ENCODE measurements at places on chromosomes 5 and 9.

DNA sequence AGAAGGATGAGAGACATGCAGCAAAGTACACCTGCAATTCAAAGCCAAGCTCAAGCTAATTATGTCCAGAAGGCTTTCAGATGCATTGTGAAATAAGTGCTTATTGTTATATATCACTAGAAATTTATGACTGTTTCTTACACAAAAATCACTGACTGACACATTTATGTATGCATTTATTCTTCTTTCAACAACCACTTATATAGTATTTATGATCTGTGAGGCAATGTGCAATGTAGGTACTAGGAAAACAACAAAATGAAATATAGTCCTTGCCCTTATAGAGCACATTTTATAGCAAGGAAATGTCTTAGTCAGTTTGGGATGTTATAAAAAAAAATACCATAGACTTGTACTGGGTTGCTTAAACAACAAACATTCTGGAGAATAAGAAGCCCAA is 167.6 kb downstream of the YIPF5 start:
- no peak for DNase-seq

- no peak for DNase-seq
Observed at GRCh38 chr5:76692274-76692540, 23.7 kb upstream of the F2R start.

DNA sequence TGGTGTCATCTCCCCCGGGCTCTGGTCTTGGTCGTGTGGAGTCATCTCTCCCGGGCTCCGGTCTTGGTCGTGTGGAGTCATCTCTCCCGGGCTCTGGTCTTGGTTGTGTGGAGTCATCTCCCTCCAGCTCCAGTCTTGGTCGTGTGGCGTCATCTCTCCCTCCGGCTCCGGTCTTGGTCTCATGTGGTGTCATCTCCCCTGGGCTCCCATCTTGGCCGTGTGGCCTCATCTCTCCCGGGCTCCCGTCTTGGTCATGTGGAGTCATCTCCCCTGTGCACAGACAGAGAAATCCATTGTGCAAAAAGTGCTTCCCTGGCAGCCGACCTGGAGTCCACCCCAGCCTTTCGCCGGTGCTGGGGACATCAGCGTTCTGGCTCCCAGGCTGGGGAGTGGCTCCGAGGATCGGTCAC is 91.1 kb upstream of the CACNA1B start:
- DNase-seq: no peak

DNA sequence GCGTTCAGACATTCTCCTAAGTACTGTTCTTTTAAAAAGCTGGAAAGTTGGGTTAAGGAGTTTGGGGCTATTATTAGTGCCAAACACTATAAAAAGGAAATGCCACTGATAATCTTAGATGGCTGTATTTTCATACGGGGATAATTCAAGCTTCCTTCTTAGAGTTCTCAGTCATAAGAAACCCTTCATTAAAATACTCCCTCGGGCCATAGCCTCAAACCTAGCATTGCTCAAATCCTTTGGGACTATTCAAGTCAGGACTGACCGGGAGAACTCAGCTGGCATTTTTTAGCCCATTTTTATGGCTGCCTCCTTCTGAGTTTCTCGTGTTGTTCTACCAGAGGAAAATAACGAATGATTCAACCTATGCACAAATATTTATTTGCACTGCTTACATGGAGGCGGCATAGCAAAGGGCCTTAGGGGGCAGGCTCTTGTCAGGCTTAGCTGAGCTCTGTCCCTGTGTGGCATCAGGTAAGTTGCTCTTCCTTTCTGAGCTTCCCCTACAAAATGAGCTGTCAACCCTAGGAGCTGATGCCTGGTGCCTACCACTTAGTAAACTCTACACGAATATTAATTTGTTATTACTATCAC is 33.5 kb upstream of the ADAM19 start:
- no peak for DNase-seq

GRCh38 chr5:82408033-82408432 is 129.9 kb upstream of the RPS23 start:
- DNase-seq: no peak

DNA sequence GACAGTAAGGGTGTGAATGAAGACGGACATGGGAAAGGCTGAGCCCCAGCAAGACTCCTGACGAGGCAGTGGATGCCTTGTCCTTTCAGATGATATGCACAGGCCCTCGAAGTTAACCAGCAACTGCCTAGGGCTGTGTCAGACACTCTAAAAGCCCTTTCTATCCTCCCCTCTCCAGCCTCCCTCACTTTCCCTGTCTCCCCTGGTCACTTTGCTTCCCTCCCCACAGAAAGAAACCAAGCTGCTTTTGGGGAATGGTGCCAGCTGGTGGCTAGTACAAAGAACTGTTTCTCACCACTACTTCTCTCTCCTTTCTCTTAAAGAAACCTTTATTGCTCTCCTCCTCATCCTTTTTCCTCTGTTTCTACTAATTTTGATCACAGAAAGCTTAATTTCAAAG is 21.4 kb downstream of the LHFPL2 start:
- DNase-seq: no peak

DNA sequence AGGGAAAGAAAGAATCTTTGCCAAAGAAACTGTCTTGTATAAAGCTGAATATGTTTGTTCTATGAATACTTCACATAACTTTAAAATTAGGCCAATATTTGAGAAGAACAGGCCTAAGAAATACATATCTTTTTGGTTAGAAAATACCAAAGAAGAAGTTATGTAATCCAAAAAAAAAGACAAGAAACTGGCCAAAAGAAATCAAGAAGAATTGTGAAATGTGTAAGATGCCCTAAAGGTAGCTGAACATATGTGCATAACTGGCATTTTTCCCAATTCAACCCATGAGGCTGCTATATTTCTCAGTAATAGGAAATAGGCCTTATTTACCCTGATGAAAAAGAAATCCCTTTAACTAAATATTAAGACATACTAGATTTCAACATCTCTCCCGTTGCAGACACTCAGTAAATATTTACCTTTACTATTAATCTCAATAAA is 290.0 kb downstream of the CETN3 start:
- no peak for DNase-seq

- no peak for DNase-seq
Observed at GRCh38 chr9:37997636-37998374, 71.2 kb downstream of the SHB start.

- DNase-seq: no peak
Observed at GRCh38 chr5:61023131-61023530, 78.1 kb downstream of the NDUFAF2 start.

GRCh38 chr5:92106808-92107207 is 723.7 kb upstream of the ARRDC3 start:
- DNase-seq: no peak

DNA sequence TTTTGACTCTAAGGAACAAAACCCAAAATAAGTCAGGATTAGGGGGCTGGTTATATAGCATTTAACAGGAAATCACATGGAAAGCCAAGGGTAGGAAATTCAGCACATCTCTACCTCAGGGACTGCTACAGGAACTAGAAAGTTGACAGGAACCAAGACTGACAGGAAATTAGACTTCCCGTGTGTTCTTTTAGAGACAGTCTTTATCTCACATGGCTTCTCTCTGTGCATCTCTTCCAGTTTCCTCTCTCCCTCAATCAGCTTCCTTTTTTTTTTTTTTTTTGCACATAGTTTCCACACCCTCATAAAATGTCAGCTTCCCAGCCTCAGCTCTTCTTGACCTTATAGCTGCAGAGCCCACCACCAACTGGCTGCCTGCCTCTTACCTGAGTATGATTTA is 4.8 kb downstream of the RECK start:
- DNase-seq: no peak

- no peak for DNase-seq
Observed at GRCh38 chr9:18887546-18887945, 145.5 kb downstream of the SAXO1 start.

GRCh38 chr5:159576902-159577301 is 246.6 kb upstream of the IL12B start:
- no peak for DNase-seq

- DNase-seq: no peak
Observed at GRCh38 chr9:95771556-95772246, 103.8 kb upstream of the ERCC6L2 start.

DNA sequence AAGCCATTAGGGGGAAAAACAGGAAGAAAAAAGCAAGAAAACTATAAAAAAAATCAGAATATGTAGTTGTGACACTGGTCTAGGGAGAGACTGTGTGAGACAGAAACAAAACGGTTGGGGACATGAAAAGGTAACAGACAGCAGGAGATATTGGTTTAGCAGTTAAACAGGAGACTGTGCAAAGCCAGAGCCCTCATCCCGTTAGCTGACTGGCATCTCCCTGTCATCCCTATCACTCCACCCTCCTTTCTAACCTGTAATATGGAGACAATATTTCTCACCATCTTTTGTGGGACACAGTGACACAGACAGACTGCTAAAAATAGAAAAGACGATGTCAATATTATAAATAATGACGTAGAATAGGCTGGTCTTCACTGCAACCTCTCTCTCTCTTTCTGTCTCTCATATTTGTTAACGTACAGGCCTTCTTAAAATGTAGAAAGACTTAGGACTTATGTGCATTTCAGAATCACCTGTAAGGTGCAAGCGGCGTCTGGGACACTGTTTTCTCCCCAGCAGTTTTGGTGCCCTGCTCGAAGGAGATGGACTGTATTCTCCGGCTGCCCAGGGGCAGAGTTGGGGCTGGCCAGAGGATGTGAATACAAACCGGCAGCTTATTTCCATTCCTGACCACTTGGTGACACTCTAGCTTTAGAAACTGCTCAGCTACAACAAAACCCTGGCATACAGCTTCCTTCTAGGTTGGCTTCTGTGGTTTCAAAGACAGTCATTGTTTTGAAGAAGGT is 190.6 kb downstream of the MAT2B start:
- DNase-seq: no peak

DNA sequence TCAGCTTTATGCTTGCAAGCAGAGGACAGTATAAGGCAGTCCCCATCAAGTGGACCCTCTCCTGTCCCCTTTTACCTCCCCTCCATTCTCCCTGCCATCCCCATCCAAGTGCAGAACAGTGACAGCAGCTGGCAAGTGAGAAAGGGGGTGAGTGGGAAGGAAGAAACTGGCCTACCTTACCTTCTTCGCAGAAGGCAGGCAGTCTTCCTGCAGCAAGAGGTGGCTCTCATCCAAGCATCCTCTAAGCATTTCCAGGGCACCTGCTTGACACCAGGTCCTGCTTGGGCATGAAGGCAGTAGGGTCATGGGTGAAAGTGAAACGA is 77.3 kb upstream of the SH3PXD2B start:
- no peak for DNase-seq

DNA sequence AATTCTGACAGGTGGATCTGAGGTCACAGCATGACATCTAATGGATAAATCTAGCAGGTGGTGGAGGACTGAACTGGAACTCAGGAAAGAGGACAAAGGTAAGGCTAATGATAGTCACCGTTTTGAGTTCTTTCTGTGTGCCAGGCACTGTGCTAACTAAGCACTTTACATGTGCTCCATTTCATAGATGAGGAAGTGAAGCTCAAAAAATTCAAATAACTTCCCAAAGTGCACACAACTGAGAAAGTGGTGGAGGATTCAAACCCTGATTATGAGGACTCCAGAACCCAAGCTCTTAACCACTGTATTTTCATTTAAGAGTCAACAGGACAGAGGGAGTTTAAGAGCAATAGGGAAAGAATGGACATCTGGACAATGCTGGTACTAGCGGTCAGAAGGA is 7.1 kb upstream of the DELE1 start:
- no peak for DNase-seq

DNA sequence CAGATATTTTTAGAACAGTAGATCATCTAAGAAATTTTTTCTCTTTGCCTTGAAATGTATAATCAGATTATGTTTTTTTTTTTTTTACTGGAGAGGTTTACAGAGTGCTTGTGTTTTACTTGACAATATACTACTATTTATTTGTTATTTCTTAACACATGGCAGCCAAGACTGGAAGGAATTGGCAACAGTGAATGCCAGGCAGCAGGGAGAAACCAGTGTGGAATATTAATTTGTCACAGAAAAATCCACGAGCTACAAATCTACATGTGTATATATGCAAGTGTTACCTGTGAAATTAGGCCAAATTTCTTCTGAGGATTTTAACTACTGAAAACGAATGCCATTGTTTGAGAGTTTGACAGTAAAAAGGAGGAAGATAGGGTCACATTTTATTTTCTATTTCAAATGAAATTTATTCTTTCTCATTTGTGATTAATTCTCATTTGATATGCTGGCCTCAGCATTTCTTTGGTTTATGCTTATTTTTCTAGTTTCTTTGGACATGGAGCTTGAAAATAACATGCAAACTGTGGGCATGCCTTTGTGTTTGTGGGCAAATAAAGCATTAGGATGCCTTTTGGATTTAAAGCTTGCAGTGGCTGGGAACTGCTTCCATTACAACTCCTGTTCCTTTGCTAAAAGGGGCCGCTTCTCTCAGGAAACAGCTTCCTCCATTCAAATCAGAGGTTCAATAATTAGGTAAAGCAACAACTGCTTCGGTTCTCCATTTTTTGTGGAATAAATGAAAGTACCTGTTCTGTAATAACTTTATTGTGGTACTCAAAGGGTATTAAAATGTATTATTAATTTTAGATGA is 39.0 kb upstream of the ZFYVE16 start:
- DNase-seq: no peak

- DNase-seq: no peak
Observed at GRCh38 chr9:28650327-28650726, 1077.0 kb upstream of the C9orf72 start.

DNA sequence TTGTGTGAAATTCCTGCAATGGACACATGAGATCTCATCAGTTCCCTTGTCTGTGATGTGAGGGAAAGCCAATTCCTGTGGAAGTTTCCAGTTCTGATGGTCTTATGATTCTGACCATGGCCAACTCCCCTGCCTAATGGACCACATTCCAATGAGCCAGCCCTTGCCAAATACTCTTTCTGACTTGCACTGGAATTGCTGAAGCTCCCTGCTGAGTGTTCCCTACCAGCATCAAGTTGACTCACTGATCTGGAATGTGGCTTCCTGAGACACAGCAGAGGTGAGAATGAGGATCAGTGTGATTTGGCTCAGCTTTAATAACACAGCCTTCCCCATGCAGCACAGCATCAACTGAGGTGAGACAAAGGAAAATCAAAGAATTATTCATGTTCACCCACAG is 427.8 kb downstream of the KDM4C start:
- no peak for DNase-seq

- no peak for DNase-seq
Observed at GRCh38 chr9:108786901-108787689, 68.7 kb downstream of the ACTL7B start.

DNA sequence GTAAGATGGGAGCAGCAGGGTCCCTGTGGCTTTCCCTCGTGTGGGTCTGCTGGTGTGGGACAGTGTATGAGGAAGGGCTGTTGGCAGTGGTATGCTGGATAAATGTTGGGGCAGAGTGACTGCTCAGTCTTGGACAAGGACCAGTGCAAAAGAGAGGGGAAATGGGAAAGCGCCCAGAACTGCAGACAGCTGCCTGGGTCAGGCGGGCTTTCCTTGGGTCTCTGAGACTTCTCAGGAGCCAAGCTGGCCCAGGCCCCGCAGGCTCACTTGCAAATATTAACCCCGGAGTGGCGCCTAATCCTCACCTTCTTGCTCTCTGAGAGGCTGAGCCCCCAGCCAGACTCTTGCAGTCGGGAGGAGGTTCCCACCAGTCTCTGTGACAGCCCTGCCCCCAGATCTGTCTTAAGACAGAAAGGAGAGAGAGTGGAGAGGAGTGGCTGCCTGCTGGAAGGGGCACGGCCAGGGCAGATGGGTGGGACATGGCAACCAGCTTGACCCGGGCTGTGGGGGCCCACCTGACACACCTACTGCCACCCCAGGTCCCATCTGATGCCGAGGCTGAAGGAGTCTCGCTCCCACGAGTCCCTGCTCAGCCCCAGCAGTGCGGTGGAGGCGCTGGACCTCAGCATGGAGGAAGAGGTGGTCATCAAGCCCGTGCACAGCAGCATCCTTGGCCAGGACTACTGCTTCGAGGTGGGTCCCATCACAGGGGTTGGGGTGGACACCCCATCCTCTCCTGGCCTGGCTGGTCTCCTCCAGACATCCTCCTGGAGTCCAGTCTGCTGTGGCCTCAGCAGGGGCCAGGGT is 105.2 kb downstream of the DAB2IP start:
- DNase-seq: no peak
